Mucosa of gallbladder (tissue), 1 donor: ENCODE measurements at places on chromosomes 3 and 15. TPM values are rescaled to one million over a fixed set of nuclear protein-coding genes. Genes with fewer than 3 reads are reported as not detected.

The LACTB gene
- total RNA-seq: 20.7 TPM

DNA sequence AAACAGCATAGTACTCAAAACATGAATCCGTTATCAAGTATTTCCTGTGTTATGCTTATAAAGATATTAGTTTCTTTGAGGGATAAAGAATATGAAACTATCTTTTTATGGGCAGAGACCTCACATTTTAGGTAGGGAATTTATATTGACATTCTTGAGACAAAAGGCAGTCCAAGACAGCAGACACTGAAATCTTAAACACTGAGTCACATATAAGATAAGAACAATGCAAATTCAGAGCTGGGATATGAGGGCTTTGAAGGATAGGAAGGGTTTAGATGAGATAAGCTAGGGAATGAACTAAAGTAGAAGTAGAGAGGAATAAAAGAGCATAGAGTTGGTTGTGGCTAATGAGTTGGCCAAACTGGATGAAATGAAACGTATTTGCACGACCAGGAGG lies 58.4 kb downstream of the ASTE1 start:
- DNase-seq: no peak

DNA sequence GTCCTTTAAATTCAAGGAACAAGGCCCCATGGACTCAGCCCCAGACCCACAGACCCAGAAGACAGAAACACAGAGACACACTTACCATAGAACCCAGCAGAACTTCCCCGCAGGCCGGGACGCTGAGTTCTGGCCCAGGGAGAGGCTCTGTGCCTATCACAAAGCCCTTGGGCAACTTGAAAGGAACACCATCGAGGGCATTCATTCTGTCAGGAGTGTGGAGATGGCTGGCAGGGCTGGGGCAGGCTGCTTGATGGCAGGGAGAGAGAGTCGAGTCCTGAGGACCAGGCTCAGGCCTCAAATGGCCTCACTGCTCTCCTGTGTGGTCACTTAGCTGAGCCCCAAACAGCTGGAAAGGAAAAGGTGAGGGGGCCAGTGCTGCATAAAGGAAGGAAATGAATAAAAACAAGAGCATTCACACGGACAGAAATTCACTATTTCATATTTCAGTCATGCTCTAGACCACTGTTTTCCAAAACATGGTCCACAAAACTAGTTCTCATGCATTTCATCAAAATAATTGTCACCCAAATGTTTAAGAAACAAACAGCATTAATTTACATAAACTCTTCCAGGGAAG lies 8.9 kb downstream of the UBAP1L start:
- no peak for DNase-seq

GRCh38 chr3:106172780-106173179 lies 304.0 kb upstream of the CBLB start:
- DNase-seq: no peak

The P2RY13 gene
- 4.0 TPM for total RNA-seq

The LARP6 gene
- 23.5 TPM for total RNA-seq

- DNase-seq: no peak
These were observed 14.9 kb upstream of the RPN1 start for GRCh38 chr3:128665362-128666021.

GRCh38 chr15:71496336-71496955 lies 313.9 kb upstream of the NR2E3 start:
- DNase-seq: no peak

- DNase-seq: no peak
These were observed 9.5 kb downstream of the HMG20A start for GRCh38 chr15:77430213-77430612.

The SEMA3G gene
- total RNA-seq: 11.6 TPM

- DNase-seq: no peak
These were observed 22.7 kb downstream of the GADL1 start for GRCh38 chr3:30871720-30872119.

The BTLA gene
- total RNA-seq: 0.81 TPM

DNA sequence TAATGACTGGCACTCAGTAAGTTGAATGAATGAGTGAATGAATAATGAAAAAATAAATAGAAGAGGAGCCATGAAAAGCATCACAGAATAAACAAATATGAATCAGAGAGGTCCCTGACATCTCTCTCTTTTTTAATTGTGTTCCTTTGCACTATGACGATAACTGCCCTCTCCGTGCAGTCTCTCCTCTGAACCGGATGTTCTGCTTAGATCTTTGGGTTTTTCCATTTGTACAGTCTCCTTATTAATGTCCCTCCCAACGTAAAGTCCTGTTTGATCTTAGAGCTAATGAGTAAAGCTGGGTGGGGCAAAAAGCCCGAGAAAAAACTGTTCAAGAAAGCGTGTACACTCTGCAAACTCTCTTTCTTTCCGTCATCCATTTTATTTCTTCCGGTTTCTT lies 28.3 kb upstream of the BHLHE40 start:
- DNase-seq: peak; percentile 11

DNA sequence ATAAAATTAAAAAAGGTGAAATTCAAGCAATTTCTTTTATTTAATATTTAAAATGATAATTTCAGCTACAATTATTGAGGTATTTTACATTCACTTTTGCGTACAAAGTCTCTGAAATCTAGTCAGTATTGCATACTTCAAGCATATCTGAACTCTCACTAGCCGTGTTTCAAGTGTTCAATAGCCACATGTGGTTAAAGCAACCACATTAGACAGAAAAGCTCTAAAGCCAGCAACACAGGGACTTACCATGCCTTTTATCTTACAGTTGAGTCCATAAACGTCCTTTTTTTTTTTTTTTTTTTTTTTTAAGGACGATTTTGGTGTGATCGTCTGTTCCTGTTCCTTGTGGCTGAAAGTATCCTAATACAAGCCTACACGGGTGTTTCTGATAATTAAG lies 257.0 kb upstream of the RGMA start:
- DNase-seq: no peak
